Retinal pigment epithelial cell (primary cell): ENCODE measurements at places on chromosomes 11 and 22.

- DNase-seq, result no peak
These were observed 347.2 kb downstream of the TTC28 start for GRCh38 chr22:28332410-28332809.

- no peak for DNase-seq
These were observed 169.9 kb downstream of the CTTN start for GRCh38 chr11:70568035-70568813.

DNA sequence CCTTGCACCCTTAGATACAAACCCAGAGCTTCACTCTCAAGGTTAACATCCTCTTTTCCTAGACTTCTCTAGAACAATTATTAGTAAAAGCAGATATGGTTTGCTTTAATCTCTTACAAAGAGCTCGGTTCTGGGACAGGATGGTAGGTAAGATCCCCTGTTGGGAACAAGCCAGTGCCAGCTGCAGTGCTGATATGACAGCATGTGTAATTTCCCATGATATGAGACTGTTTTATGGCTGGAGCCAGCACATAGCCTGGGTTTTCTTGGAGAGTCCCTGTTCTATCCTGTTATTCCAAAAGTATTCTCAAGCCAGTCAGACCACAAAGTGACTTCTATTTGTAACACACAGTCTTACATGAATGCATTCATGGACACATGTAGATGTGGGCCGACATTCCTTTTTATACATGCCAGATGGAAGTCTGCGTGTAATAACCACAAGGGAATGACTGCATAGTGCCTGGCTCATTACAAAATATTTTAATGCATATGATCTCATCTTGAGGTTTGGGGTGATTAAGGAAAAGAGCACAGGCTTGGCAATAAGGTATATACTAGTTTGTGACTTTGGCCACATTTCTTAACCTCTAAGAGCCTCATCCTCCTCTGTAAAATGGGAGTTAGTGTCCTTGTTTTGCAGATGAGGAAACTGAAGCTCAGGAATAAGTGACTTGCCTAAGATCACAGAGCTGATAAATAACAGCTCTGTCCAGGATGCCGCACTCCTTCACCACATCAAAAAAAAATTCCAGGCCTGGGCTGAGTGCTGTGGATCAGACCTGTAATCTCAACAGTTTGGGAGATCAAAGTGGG is 21.8 kb downstream of the CLMP start:
- DNase-seq, result peak; percentile 76

DNA sequence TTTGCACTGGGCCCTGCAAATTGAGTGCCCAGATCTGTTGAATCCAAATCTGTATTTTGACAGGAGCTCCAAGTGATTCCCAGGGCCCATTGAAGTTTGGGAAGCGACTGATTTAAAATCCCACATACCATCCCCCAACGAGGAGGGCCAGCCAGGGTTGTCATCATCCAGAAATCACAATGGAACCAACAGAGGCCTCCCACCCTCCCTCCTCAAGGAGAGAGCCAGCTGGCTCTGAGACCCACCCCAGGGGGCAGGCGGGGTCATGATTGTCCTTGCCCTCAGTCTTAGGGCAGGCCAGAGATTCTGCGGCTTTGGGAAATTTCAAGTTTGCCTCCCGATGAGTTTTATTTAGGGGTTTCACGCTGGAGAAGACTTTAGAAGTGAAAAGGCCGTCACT is 358.2 kb downstream of the MN1 start:
- no peak for DNase-seq

DNA sequence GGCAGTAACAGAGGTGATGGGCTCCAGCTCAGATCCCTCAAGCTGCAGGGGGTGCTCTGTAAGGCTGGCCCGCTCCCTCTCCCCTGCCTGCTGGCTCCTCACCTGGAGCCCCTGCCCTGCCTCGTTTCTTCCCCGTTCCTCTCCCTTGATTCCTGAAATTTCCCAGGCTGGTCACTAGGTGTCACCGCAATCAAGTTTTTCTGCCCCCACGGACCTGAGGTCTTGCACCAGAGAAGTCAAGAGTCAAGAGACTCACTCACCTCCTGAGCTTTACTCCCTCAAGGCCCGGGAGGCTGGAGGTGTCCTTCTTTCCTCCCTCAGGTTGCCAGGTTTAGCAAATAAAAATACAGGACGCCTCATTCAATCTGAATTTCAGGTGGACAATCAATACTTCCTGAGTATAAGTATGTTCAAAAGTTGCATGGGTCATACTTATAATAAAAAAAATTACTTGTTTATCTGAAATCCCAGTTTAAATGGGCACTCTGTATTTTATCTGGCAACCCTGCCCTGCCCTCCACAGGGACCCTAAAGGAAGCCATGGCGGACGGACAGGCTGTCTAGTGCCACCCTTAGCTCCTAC is 69.2 kb downstream of the SCUBE1 start:
- DNase-seq, result no peak

DNA sequence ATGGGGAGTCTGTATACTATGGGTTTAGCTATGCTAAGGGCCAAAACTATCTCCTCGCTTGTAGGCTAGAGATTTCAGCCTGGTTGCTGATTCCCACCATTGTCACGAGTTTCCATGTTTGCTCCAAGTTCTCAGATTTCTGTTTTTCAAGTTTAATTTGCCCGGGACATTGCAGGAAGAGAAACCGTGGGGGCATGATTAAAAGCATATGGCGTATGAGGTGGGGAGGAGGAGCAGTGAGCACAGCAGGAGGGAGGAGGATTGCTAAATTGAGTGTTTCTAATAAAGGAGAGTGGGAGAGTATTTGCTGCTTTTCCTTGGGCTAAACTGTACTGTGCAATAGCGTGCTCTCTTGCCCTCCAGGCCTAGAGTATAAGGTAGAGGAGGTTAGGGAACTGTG is 558.4 kb downstream of the METTL15 start:
- no peak for DNase-seq

GRCh38 chr22:23530766-23531282 is 49.3 kb downstream of the IGLL1 start:
- DNase-seq, result no peak

GRCh38 chr11:77672264-77672663 is 34.7 kb upstream of the CLNS1A start:
- peak; percentile 94 for DNase-seq

GRCh38 chr11:98296091-98296880 is 724.5 kb upstream of the CNTN5 start:
- DNase-seq, result no peak

DNA sequence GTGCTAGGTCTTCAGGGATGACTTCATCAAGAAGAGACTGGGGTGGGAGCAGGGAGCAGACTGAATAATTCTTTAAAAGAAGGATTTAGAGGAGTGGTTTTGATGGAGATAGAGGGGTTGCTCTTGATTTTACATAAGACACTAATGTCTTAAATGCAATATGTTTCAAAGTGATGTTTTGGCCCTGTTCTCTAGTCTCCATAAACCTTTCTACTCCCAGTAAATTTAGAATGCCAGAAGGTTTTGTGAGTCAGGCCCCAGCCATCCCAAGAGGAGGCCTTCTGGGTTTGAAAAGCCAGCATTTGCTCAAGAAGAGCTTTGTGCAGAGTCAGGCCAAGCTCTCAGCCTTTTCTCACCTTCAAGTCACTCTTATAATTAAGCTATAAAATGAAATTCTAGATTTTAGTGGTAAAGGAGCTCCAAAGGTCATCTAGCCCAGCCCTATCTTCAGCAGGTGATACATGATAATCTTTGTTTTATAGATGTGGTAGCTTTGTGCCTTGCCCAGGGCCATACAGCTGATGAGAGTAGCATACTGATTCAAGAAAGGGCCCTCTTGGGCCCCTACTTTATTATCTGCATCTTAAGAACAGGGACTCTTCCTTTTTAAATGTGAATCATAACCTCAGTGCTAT is 122.8 kb upstream of the MTNR1B start:
- no peak for DNase-seq

DNA sequence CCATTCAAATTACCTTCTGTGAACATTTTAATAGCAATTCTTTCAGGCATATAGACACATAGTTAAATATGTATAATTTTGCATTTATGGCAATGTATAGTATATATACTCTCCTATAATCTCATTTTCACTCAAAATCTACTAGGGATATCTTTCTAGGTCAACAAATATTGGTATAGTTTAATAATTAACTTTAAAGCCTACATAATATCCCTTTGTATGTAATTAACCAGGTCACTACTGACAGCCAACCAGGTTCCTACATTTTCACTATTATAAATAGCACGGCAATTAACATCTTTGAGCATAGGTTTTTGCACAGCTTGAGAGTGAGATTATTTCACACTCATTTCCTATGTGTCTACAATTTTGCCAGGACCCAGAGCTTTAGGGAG is 15.8 kb downstream of the OR2AG2 start:
- no peak for DNase-seq

- no peak for DNase-seq
These were observed 29.8 kb upstream of the OR56B4 start for GRCh38 chr11:6077723-6078122.

DNA sequence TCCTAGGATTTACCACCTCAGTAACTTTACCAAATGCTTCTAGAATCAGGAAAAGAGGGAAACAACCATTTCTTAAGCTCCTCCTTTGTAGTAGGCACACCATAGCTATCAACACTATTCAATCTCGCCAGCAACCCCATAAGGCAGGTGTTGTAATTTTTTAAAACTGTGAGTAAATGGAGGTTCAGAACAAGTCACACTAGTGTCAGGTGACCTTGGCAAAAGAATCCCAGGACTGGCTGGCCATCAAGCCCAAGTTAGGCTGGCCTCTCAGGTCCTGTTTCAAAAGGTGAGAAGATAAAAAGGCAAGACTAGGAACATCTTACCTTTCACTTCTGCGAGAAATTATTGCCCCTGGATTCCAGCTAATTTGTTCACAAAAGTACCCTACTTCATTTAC is 713 bp downstream of the TOP3B start:
- DNase-seq, result no peak

DNA sequence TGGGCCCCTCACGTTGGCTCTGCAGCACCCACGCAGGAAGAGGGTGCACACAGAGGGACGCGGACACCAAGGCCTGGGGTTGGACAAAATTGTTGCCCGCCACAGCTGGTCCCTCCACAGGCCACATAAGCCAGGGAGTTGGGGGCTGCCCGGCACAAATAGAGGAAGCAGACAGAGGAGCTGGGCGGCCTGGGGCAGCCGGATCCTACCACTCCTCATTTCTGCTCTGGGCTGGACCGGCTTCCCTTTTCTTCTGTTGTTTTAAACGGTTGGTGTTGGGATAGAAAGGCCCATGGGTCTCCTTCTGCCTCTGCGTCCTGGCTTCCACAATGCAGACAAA is 36.4 kb upstream of the LINC01488 start:
- no peak for DNase-seq

GRCh38 chr11:106463796-106464201 is 386.3 kb downstream of the AASDHPPT start:
- DNase-seq, result peak; percentile 59

GRCh38 chr11:57274904-57275498 is 38.0 kb upstream of the APLNR start:
- no peak for DNase-seq

GRCh38 chr11:26579683-26580082 is 7.6 kb upstream of the MUC15 start:
- DNase-seq, result no peak

DNA sequence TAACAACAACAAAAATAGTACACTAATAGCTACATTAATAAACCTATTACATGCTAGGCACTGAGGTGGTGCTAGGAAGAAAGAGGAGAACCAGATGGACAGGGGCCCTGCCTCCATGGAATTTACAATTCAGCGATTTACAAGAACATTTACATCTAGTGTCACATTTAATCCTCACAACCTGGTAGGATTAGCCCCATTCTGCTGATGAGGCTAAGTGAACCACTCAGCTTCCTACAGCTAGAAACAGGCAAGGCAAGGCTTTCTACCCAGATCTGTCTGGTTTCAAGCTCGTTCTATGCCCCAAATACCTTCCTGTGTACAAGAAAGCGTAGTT is 368.4 kb downstream of the BUD13 start:
- no peak for DNase-seq

- no peak for DNase-seq
These were observed 154.0 kb downstream of the MN1 start for GRCh38 chr22:27647540-27647939.

GRCh38 chr11:105381941-105382340 is 227.9 kb upstream of the GRIA4 start:
- no peak for DNase-seq
